DND-41 (cell line): ENCODE measurements at places on chromosomes 2 and 18.

- H3K4me3 ChIP-seq = no peak overlapping the region
- no peak overlapping the region for H3K27ac ChIP-seq
- no peak for DNase-seq
- H3K27me3 ChIP-seq = no peaks in the 10 kb centered on the region
Observed at GRCh38 chr2:159695795-159696448, 16.4 kb upstream of the MARCHF7 start.

DNA sequence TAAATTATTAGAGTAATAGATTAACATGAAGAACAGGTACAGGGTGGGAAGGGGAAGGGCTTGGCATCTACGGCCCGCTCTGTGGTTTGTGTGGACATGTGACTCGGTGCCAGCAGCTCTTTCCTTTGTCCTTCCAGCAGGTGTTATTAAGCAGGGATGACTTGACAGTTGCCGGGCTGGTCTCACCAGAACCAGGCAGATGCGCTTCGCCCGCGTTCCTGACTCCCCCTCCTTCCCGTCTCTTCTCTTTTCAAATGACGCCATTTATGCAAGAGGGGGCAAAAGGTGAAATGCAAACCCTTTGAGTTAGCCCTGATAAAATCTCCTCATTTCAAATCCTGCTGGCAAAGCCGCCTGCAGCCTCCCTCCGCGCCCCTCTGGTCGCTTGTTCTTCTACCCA, 38.9 kb upstream of the MGAT4A start:
- peak overlapping the region; percentile 92 for H3K27ac ChIP-seq
- peak; percentile 88 for DNase-seq
- peaks cover 13% of the 10 kb centered on the region for H3K36me3 ChIP-seq

- H3K27me3 ChIP-seq = no peaks in the 10 kb centered on the region
- H3K4me3 ChIP-seq = no peak overlapping the region
- H3K4me1 ChIP-seq = no peaks in the 10 kb centered on the region
- no peaks in the 10 kb centered on the region for H3K36me3 ChIP-seq
- no peak for DNase-seq
- no peak overlapping the region for H3K27ac ChIP-seq
Observed at GRCh38 chr18:42341423-42341822, 386.4 kb downstream of the PIK3C3 start.

GRCh38 chr2:216083464-216084281, 2.0 kb downstream of the TMEM169 start:
- no peak overlapping the region for H3K27ac ChIP-seq
- H3K4me3 ChIP-seq = no peak overlapping the region
- peak; percentile 32 for DNase-seq
- H3K36me3 ChIP-seq = no peaks in the 10 kb centered on the region

DNA sequence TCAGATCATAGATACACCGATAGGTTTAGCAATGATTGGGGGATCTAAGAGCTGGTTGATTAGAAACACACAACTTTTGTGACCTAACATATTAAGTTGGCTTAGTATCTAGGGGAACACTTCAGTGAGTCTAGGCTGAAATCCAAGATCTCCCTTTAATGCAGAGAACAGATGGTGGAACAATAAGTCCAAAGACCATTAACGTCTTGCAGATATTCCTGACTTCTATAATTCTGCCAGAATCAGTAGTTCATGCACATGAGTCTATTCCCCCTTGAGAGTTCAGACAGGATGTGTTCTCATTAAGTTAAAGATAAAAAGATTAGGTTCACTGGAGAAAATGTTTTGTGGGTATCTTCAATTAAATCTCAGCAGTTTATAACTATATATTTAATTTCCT, 506.5 kb downstream of the TSN start:
- H3K27me3 ChIP-seq = no peaks in the 10 kb centered on the region
- no peaks in the 10 kb centered on the region for H3K36me3 ChIP-seq
- no peaks in the 10 kb centered on the region for H3K4me1 ChIP-seq
- H3K4me3 ChIP-seq = no peak overlapping the region
- no peak overlapping the region for H3K27ac ChIP-seq
- DNase-seq = no peak

DNA sequence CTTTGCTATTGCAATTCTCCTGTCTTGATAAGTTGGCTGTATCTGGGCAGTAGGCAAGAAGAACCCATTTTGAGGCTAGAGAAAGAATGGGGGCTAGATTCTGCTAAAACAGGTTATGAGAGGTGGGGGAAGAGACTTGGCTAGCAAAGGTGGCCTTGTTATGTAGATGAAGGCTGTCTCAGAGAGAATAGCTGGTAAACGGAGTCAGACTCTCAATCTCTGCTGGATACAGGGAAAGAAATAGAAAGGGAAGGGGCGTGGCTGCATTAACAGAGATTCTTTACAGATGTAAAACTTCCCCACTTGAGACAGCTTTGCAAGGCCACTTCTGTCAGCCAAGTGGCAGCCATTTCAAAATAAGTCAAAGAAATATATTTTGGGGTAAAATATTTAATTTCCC, 38.1 kb upstream of the ARHGAP25 start:
- no peak for DNase-seq
- H3K36me3 ChIP-seq = no peaks in the 10 kb centered on the region
- no peak overlapping the region for H3K4me3 ChIP-seq
- H3K27ac ChIP-seq = no peak overlapping the region
- H3K4me1 ChIP-seq = peaks cover 3% of the 10 kb centered on the region; the same call in 1 of the 2 replicates

DNA sequence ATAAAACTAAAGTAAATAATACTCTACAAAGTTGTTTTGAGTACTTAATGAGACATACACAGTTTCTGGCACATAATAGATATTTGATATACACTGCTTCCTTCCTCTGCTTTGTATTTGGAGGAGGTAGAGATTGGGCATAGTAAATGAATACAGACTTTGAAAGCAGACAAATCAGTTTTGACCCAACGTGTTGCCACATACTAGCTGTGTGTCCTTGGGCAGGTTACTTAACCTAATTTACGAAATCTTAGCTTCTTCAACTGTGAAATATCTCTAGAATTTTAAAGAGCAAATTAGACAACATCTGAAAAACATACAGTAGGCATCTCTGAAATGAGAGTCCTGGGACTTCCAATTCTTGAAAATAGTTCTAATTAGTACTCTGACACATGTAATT, 425.4 kb downstream of the TGIF1 start:
- DNase-seq = no peak
- no peak overlapping the region for H3K4me3 ChIP-seq
- no peaks in the 10 kb centered on the region for H3K36me3 ChIP-seq
- H3K27me3 ChIP-seq = peaks cover 28% of the 10 kb centered on the region

- no peak overlapping the region for H3K27ac ChIP-seq
- no peaks in the 10 kb centered on the region for H3K4me1 ChIP-seq
- no peaks in the 10 kb centered on the region for H3K36me3 ChIP-seq
- H3K27me3 ChIP-seq = no peaks in the 10 kb centered on the region
Observed at GRCh38 chr2:228592925-228593324, 411.4 kb upstream of the SPHKAP start.

GRCh38 chr2:233803292-233803911, 25.3 kb downstream of the MROH2A start:
- H3K27ac ChIP-seq = no peak overlapping the region
- no peak overlapping the region for H3K4me3 ChIP-seq
- DNase-seq = no peak
- no peaks in the 10 kb centered on the region for H3K4me1 ChIP-seq
- peaks cover 13% of the 10 kb centered on the region for H3K27me3 ChIP-seq
- H3K36me3 ChIP-seq = no peaks in the 10 kb centered on the region

- no peak for DNase-seq
- H3K27ac ChIP-seq = no peak overlapping the region
Observed at GRCh38 chr2:174224125-174224524, 24.2 kb downstream of the OLA1 start.

DNA sequence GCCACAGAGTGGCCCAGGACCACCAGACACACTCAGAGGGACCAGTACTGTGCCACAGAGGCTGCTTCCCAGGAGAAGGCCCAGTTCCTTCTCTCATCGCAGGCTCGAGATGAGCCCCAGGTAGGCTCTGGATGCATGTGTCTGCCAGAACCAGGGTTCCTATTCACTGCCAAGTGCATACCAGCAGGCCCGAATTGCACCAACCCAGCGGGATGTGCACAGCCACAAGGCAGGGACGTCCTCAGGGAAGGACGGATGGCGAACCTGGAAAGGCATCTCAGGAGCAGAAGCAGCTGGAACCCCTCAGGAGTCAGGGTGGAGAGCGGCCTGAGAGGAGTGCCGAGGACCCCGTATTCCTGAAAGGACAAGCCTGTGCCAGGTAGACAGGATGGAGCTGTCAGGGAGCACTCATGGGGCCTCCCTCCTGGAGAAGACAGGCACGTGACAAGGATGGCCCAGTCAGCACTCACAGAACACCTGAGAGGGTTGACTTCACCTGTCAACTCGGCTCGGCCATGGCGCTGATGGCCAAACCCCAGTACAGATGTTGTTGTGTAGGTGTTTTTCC, 73.7 kb downstream of the PTGR3 start:
- no peak overlapping the region for H3K4me3 ChIP-seq
- no peaks in the 10 kb centered on the region for H3K4me1 ChIP-seq
- H3K27ac ChIP-seq = no peak overlapping the region
- H3K36me3 ChIP-seq = no peaks in the 10 kb centered on the region

DNA sequence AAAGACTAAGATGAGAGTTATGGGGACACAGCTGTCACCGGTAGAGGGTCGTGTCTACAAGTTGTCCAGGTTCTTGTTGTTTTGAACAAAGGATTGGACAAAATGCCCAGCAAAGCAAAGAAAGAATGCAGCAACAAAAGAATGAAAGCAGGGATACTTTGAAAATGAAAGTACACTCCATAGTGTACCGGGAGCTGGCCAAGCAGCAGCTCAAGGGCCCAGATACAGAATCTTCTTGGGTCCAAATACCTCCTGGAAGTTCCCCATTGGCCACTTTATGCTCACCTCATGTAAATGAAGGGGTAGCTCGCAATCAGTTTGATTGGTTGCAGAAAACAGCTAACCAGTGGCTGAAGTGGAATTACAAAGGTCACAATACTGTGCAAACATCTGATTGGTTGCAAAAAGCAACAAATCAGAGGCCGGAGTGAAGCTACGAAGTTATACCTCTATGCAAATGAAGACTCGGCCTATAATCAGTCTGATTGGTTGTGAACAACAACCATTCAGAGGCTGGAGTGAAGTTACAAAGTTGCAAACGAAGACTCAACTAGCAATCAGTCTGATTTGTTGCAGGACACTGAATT, 474.9 kb upstream of the TMEFF2 start:
- H3K4me1 ChIP-seq = 0 out of 2 replicates have a peak, but pooled peaks cover 3% of the 10 kb centered on the region
- no peaks in the 10 kb centered on the region for H3K27me3 ChIP-seq

- H3K27me3 ChIP-seq = no peaks in the 10 kb centered on the region
- no peak overlapping the region for H3K27ac ChIP-seq
- H3K4me3 ChIP-seq = no peak overlapping the region
- no peaks in the 10 kb centered on the region for H3K4me1 ChIP-seq
Observed at GRCh38 chr2:54652540-54652939, 70.9 kb upstream of the EML6 start.

DNA sequence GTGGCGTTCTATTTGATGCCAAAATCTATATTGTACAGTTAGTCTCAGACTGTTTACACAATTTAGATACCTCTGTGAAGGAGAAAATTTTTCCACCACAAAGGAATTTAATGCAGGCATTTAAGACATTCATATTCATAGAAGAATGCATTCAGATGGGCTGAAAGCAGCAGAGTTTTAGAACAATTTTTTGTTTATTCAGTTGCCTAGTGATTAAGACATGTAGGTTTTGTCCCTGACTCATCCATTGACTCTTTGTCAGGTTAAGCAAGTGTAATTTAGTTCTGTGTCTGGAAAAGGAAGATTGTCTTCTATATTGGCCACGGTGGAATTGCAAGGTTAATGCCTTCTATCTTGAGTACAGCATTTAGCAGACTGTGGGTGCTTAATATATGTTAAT, 515.0 kb downstream of the PARD3B start:
- H3K36me3 ChIP-seq = no peaks in the 10 kb centered on the region
- H3K4me3 ChIP-seq = no peak overlapping the region
- no peaks in the 10 kb centered on the region for H3K27me3 ChIP-seq

DNA sequence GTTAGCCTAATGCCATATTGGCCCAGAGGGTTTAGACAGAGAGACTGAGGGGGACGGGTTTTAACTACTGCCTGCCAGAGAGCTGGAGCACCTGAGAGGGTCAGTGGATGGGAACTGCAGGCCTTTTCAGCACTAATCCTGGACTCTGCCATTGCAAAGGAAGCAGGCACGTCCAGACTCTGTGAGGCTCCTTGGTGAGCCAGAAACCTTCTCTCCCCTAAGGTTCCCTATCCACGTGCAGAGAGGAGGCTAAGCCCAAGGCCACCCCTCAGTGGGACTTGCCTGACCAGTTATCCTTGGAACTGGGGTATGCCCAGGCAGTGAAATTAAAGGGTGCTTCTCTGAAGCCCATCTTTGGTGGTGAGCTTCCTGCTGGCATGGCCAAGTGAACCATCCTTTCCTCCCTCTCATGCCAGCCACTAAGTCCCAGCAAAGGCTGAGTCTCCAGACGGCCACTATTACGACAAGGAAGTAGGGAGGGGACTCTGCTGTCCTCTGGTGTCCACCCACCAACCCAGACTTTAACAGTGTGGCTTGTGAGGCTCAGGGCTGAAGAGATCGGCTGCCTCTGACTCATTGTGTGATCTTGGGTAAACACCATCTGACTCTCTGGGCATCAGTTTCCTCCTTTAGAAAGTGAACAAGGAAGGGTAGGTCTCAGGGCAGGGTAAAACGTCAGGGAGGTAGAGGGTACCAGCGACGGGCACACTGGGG, 3.9 kb upstream of the MLPH start:
- no peaks in the 10 kb centered on the region for H3K36me3 ChIP-seq
- H3K4me1 ChIP-seq = no peaks in the 10 kb centered on the region
- H3K4me3 ChIP-seq = no peak overlapping the region

GRCh38 chr2:69983392-69983966, 22.0 kb upstream of the ASPRV1 start:
- no peak overlapping the region for H3K4me3 ChIP-seq
- no peaks in the 10 kb centered on the region for H3K36me3 ChIP-seq
- H3K27ac ChIP-seq = no peak overlapping the region

- H3K27ac ChIP-seq = no peak overlapping the region
- H3K36me3 ChIP-seq = no peaks in the 10 kb centered on the region
- H3K4me1 ChIP-seq = no peaks in the 10 kb centered on the region
- H3K4me3 ChIP-seq = no peak overlapping the region
- no peaks in the 10 kb centered on the region for H3K27me3 ChIP-seq
- DNase-seq = no peak
Observed at GRCh38 chr2:138814123-138814898, 34.1 kb upstream of the NXPH2 start.

- no peak overlapping the region for H3K4me3 ChIP-seq
- H3K4me1 ChIP-seq = no peaks in the 10 kb centered on the region
- DNase-seq = no peak
- no peak overlapping the region for H3K27ac ChIP-seq
Observed at GRCh38 chr2:129673847-129674711, 305.4 kb upstream of the RAB6C start.

- H3K36me3 ChIP-seq = no peaks in the 10 kb centered on the region
- H3K4me3 ChIP-seq = no peak overlapping the region
- H3K27me3 ChIP-seq = peaks cover 2% of the 10 kb centered on the region
- no peak overlapping the region for H3K27ac ChIP-seq
Observed at GRCh38 chr2:149112068-149112467, 73.6 kb downstream of the LYPD6B start.
